ENCODE measurements at places on chromosomes 12 and 14. TPM values are rescaled to one million over a fixed set of nuclear protein-coding genes. Genes with fewer than 3 reads are reported as not detected.

GRCh38 chr12:80811957-80812708 lies 95.4 kb downstream of the MYF5 start:
- DNase-seq = no peak

DNA sequence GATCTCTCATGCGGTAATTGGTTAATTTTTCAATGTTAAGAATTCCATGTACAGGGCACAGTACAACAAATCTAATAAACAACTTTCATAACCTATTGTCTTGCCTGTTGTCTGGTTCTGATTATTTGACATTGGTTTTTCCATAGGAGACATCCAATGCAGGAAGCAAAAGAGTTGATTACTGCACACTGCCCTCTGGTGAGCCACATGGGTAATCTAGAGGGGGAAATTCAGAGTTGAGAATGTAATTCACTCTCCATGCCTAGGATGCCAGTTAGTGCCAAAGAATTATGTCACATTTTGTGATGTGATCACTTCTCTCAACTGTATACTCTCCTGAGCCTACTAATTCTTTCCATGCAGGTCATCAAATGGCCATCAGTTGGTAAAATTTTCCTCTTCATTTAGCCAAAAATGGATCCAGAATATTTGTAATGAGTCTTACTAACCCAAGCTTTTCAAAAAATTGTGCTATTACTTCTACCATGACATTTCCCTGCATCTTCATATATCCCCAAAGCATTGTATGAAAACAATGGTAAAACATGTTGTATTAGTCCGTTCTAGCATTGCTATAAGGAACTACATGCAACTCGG lies 17.7 kb upstream of the CCDC91 start:
- DNase-seq = no peak

DNA sequence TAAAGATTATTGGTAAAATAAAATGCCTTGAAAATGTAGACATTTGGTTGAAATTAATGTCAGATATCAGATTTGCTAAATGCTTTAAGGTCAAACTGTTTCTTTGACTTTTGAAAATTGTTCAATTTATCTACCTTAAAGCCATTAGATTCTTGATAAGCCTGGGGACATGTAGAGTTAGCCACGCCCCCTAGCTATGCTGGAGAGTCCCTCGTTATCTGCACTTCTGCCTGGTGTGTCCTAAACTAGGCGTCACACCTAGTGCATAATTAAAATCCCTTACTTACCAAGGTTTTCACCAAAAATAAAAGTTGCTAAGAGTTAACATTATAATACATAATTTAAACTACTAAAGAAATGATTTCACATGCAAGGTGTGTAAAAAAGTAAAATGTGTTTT lies 79.5 kb downstream of the EGLN3 start:
- DNase-seq = no peak

DNA sequence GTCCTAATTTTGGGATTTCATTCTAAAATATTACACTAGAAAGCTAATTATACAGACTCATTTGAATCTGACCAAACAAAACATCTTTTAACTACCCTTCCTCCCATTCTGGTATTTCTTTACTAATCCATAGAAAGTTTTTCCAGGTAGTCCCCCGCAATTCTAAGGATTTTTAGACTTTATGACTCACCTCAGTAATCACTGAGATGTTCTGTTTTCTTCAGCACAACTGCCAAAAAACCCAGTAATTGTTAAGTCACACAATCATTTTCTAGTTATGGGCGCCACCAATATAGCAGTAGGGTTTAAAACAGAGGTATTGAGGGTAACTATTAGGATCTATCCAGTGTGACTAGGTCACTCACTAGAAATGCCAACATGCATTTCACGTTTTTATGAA lies 1.6 kb upstream of the ARID4A start:
- no peak for DNase-seq

DNA sequence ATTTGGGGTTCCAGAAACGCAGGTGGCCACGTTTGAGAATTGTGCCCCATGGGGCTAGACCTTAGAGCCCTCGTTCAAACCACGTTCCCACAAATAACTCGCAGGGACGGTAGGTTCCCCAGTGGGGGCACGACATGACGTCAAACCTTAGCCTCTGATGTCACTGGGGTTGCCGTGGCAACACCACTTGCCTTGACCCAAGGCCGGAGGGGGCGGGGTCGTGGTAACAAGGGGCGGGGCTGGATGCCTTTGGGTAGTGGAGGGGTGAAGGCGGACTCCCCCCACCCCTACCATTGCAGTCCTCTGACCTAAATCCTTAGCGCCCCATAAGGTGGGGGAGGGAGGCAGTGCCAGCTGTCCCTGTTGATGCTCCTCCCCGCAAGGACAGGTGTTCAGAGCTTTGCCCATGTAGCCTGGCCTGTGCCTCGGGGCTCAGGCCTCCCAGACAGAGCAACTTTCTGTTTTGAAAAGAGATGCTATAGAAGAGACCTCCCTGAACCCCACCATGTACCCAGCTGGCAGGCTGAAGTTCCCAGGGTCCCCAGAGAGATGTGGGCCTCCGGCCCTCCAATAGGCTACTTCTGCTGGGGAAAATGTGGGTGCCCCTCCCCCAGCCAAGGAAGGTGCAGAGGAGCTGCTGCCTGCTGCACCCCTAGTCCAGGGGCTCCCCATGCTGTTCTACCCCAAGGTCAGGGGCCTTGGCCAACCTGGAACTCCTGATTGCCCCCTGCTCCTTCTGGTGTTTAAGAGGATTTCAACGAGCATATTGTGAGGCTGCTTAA lies 1.9 kb downstream of the FAM222A start:
- no peak for DNase-seq

GRCh38 chr14:100484531-100485267 lies 102.5 kb downstream of the BEGAIN start:
- DNase-seq = no peak

DNA sequence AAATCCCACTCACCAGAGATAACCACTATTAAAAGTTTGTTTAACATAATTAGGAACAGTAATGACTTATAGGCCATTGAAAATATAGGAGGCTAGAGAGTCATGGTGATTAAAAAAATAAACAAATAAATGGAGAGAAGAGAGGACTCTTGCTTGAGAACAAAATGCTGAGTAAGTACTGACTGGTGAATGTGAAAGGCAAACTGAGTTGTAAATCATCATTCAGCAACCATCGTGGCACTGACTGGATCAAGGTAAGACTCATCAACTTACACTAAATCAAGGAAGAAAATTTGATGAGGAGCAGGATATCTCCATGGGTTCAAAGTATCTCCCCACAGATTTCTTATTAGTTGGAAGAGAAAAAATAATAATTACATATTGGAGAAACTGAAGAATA lies 14.1 kb upstream of the YBX3 start:
- DNase-seq = no peak

DNA sequence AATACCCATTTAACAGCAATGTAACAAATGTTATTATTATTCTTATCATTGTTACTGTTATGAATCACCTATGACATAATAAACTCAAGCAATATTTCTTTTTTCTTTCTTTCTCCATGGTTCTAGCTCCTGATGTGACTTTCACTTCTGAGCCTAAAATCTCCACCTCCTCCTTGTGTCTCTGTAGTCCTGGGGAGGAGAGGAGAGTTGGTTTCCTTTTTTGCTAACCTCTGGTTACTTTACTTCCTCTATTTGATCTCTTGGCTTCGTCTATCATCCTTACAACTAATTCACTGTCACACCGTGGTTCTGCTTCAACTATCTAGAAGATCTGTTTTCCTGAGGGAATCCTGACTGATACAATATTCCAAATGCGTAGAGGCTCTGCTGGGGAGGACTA lies 456.6 kb downstream of the VRK1 start:
- no peak for DNase-seq

GRCh38 chr12:93541578-93542225 lies 30.8 kb upstream of the SOCS2 start:
- DNase-seq = no peak

DNA sequence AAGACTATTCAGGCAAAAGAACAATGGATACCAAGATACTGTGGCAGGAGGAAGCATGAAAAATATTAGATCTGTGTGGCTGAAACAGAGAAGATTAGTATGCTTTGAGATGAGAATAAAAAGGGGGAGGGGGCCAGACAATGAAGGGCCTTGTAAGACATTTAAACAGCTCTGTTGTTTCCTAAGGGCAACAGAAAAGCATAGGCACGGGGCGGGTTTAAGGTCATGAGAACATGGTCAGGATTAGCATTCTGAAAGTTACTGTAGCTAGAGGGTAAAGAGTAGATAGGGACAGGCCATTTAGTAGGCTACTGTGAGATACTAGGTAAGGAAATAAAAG lies 18.6 kb downstream of the INTS13 start:
- DNase-seq = no peak

GRCh38 chr12:101795786-101796185 lies 35.0 kb downstream of the GNPTAB start:
- DNase-seq = no peak

DNA sequence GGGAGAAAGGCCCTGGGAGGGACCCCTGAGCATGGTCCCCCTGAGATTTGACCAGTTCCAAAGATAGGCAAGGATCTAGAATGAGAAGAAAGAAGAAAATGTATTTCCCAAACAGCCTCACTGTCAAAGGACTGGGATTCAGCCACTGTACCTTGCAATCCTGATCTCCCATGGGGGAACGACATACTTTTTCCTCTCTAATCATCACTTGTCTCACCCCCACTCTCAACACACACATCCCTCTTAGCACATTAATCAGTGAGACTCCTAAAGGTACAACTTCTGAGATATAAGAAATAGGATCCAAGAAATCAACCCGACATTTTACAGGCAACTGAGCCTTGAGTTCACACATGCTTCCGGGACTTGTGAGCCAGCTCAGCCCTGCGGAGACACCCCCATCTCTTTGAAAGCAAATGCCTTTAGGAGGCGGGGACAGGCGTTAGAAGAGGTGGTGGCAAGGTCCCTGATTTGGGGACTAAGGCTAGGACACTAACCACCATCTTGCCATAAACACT lies 1.4 kb downstream of the MAP3K9 start:
- DNase-seq = no peak

DNA sequence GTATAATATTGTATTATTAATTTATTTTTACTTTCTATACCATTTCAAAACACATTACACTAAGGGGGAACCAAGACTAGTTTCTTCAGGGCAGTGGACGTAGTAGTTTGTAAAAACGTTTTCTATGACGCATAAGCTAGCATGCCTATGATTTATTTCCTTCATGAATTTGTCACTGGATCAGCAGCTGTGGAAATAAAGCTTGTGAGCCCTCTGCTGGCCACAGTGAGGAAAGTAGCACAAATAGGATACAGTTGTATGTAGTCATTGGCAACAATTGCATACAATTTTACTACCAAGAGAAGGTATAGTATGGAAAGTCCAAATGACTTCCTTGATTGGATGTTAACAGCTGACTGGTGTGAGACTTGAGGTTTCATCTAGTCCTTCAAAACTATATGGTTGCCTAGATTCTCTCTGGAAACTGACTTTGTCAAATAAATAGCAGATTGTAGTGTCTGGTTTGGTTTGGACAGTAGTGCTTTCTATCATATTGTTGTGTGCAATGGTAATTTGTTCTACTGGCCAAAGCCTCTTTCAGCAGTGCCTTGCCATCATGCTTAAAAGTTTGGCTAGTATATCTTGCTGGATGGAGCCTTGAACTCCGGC lies 24.3 kb upstream of the PLEKHD1 start:
- DNase-seq = peak; percentile 78

DNA sequence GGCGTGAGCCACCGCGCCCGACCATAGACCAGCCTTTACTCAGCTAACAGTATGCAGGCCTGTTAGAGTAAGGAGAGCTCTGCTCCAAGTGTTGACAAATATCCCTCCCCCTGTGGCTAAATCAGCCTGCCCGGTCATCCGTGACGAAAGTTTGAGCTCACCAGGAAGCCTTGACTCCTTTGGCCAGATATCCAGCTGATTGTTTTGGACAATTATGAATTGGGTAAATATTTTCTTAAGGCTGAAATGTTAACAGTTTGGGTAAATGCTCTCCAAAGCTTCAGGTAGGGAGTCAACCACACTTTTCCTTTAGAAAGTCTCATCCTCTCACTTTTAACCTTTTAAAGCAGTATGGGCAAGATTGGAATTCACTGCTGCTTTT lies 157.9 kb downstream of the PAWR start:
- DNase-seq = no peak

- DNase-seq = no peak
Observed at GRCh38 chr12:31710021-31710818, 18.6 kb downstream of the AMN1 start.

- no peak for DNase-seq
Observed at GRCh38 chr14:104813286-104813685, 12.4 kb downstream of the ZBTB42 start.

DNA sequence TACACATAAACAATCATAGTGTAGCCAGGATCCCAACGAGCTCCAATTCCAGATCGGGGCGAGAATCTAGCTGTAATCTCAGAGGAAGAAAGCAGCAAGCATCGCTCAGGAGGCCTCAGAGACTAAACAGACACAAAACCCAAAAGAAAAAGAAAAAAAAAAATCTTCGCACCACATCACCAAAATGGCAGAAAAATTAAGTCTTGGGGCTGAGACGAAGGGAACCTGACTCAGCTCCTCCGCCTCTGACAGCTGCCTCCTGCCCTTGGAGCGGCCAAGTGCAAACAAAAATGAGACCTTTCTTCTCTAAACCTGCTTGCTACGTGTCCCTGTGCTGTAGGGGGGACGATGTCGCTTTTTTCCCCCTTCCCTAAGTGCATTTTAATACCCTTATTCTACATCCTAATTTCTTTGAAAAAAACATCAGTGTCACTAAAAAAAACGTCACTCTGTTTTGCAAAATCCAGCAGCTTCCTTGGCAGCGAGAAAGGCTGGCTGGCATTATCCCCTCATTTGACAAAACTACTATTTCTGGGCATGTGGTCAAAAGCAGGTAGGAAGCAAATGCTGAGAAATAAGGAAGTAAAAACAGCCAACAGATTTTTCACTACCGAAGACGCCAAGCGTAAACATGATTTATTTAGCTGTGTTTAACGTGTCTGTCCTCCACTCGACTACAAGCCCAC lies 30.5 kb downstream of the BCL11B start:
- DNase-seq = no peak

DNA sequence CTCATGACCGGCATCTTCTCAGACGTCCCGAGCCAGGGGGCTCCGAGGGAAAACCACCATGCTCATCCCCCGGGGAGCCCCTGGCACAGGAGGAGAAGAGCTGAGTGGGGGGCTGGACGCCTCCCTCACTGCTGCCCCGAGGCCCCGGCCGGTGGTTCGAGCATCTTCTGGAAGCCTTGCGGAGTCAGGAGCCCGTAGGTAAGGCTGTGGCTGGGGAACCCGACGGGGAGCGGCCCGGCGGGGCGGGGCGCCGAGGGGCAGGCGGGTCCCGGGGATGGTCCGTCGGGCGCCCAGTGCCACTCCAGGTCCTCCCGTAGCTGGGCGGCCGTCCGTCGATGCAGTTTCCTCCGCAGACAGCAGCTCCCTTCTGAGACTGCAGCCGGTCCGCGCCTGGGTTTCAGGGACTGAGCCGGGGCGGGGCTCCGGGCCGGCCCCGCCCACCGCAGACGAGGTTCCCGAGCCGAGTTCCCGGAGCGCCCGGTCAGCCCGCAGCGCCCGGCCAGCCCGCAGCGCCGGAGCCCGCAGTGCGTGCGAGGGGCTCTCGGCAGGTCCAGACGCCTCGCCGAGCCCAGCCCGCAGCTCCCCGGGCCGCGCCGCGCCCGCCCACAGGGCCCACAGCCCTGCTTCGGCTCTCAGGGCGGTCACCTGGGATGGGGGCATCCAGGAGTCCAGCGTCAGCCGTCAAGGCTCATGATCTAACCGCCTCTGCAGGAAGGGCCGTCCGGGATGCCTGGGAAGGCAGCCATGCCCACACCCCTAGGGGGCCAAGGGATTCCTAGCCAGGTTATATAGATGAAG lies at the start of gene PGF:
Gene PGF, minus strand, starts transcription at position 369 of the 798 bp plus-strand sequence. Its CDS starts 355 bp downstream, at position 14.
- no peak for DNase-seq

KLRC4 gene
- total RNA-seq = not detected

PLCZ1 gene
- total RNA-seq = not detected

ZNF10 gene
- total RNA-seq = 9.8 TPM

ALDH2 gene
- total RNA-seq = 158 TPM

ESPL1 gene
- 0.59 TPM for total RNA-seq

FOXA1 gene
- not detected for total RNA-seq

SIRT4 gene
- total RNA-seq = 3.1 TPM

HOTAIR gene
- not detected for total RNA-seq

Data from right atrium auricular region (tissue), 2 donors.